Kidney (tissue), 22 donors: ENCODE measurements at places on chromosomes 11 and 22. TPM values are rescaled to one million over a fixed set of nuclear protein-coding genes. Genes with fewer than 3 reads are reported as not detected.

DNA sequence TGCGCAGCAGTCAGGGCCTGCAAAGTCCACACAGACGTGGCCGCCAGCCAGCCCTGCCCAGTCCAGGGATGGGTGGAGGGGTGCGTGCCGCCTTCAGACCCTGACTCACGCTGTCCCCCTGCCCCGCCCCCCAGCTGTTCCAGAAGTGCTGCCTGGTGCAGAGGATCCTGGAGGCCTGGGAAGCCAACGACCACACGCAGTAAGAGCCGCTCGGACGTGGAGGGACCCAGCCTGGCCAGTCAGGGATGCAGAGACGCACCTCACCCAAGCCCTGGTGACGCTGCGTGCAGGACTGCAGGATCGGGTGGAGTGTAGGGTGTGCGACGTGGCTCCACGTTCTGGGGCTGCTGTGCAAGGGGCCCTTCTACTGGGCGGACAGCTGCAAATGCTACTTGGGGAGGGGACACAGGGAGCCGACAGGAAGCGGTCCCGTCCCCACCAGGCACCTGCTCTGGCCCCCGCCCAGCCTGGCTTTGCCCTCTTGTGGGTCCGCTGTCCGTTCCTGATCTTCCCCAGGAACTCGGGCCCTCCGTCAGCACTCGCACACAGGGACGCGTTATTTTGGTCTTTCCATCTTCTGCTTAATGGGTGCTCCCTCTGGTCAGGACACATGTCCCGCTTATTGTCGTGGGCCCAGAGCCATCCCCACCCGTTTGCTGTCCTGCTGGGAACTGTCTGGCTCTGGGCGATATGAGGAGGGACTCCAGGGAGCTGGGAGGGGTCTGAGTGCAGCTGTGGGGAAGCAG, 42.5 kb downstream of the SBF1 start:
- DNase-seq, result no peak

- DNase-seq, result no peak
Measured at GRCh38 chr11:105910095-105910715, 111.8 kb downstream of the MSANTD4 start.

- no peak for DNase-seq
Measured at GRCh38 chr11:78256962-78257361, 68.2 kb downstream of the USP35 start.

DNA sequence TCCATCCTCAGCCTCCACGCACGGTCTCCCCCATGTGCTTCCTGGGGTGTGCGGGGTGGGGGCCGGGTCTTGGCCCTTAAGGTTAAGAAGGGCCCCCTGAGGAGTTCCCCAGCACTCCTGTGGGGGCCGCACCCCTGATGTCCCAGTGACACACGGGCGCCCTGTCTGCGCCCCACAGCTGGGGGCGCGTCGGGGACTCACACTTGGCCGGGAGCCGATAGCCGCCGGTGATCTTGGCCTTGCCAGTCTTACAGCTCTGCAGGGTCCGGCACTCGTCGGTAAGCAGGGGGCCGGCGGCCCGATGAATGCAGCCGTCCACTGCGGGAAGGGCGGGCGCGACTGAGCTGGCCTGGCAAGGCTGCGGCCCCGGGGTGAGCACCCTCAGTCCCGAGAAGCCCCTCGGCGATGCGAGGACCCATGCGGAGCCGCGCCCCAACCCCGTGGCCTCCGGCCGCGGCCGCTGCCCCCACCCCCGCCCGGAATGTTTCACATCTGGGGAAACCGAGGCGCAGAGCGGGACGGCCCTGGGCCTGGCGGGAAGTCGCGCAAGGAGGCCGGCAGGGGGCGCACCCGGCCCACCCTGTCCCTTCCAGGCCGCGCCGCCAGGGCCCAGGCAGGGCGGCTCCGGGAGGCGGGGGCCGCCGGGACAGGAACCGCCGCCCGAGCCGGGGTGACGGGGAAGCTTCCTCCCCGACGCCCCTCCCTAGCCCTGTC, 13.9 kb downstream of the OTUB1 start:
- DNase-seq, result peak; percentile 88

GRCh38 chr22:24945430-24945829, 1.1 kb downstream of the LHFPL7 start:
- DNase-seq, result no peak

GRCh38 chr11:63652671-63653070, 18.5 kb downstream of the ATL3 start:
- DNase-seq, result no peak

DNA sequence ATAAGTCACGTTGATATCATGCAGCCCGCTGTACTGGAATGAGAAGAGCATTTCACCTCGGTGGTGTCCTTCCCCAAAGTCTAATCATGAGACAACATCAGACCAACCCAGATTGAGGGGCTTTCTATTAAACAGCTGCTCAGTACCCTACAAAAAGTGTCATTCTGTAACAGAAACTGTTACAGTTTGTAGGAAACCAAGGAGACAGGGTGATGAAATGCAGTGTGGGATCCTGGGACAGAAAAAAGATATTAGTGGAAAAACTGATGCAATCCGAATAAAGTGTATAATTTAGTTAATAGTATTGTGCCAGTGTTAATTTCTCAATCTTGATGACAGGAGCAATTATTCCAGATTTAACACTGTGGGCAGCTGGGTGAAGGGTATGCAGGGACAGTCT, 128.0 kb downstream of the MICAL2 start:
- no peak for DNase-seq

- DNase-seq, result peak; percentile 33
Measured at GRCh38 chr11:78231962-78232501, 43.3 kb downstream of the USP35 start.

- DNase-seq, result no peak
Measured at GRCh38 chr22:22553735-22554586, 5.1 kb downstream of the PRAME start.

DNA sequence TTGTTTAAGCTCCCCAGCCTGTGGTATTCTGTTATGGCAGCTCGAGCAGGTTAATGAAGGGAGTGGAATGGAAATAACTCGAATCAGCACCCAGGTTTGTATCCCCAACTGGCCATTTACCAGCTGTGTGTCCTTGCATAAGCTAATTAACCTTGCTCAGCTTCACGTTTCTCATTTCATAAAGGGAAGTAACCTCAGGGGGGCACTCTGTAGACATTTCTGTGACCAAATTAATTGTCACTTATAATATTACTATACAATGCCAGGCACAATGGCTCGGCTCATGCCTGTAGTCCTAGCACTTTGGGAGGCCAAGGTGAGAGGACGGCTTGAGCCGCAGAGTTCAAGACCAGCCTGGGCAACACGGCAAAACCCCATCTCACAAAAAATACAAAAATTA, 13.8 kb downstream of the ADA2 start:
- no peak for DNase-seq

DNA sequence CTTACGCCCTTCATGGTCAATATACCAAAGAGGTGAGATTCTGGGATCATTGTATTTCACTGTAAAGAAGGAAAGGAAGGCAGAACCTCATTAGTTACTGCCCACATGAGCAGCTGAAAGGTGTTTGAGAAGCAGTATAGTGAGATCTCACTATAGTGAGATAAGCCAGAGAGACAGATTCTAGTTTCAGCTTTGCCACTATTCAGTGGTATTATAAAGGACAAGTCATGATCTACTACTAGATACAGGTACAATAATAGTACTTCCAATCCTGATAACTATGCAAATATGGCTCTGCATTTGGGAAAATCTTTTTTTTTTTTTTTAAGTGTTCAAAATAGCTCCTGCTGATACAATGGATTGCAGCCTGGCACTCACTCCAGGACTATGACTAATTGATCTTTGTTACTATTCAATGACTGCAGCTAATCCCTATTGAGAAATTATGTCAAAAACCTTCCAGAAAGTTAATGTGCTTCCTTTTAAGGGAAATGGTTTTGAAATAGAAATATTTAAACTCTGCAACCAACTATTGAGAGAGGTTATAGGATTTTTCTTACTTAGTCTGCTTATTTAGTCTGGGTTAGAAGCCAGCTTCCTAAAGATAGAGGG, 8.3 kb upstream of the DLAT start:
- DNase-seq, result no peak

GRCh38 chr11:57378186-57378585, 2.8 kb downstream of the PRG3 start:
- no peak for DNase-seq

DNA sequence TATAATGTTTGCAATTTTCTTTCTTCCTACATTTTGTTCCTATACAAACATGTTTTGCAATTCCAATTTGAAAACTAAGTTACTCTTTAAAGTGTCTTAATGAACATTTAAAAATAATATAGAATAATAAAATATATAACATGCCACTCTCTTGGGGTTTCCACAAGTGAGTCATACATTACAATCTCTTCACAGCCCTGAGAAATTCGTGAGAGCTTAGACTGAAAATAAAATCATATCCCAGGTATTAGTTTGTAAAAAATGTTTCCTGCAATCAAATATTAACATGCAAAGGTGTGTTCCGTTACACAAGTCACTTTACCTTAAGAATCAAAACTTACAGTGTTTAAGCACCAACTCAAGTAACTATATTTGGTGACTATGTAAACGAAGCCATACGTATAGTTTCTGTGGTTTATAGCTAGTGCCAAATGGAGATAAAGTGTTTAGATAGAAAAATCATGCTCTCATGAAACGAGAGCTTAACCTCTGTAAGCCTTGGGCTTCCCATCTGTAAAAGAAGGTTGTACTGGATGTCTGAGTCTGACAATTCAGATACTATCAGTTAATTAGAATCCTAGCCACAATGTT, 253.6 kb upstream of the ANO3 start:
- no peak for DNase-seq

DNA sequence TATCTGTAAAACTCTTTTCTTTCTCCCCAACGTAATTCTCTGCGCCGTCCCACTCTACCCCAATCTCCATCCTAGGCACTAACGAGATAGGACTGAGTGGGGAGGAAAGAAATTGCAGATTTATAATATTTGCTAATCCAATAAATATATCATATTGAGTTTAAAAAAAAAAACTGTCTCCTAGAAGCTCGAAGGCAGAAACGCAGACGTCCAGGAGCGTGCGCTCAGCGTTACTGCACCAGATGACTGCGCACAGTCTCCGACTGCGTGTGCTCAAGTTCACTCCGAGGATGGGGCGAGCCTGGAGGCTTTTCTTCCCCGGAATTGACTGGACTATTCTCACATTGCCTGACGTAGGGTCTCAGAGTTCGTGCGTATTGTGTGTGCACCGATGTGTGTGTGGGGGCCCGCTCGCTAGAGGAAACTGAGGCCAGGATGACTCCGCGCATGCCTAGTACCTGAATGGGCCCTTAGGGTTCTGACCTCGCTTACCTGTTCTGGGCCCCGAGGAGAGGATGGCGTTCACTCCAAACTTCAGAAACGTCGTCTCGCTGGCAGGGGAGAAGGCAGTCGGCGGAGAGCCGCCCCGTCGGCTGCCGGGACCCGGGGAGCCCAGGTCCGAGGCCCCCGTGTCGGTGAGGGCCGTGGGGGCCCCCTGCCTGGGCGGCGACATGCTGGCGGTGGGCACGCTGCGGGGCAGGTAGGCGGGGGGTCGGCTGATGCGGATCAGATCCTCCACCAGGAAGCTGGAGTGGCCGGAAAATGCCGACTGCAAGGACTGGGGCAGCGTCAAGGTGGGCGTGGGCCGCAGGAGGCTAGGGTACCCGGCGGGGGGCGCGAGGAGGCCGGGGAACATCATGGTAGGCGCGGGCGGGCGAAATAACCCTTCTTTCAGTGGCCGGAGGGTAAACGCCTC, 551 bp downstream of the DBX1 start:
- DNase-seq, result no peak

DNA sequence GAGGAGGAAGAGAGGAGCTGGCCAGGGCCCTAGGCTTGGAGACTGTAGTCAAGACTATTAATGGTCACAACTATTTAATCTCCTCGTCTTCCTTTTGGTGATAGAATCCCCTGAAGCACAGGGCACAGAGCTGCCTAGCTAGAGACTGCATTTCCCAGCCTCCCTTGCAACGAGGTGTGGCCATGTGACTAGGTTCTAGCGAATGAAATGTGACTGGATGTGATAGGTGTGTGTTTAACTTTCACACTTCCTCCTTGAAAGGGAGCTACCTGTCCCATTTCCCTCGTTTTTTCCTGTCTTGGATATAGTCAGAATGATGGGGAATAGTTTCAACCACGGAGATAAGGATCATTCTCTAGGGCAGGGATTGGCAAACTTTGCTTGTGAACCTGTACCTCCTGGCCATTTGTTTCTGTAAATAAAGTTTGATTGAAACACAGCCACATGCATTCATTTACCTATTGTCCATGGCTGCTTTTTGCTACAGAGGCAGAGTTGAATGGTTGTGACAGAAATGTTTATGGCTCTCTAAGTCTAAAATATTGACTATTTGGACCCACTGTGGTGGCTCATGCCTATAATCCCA, 313.5 kb downstream of the MIAT start:
- DNase-seq, result no peak

- no peak for DNase-seq
Measured at GRCh38 chr11:1223346-1224110, 662 bp downstream of the MUC5B start.

DNA sequence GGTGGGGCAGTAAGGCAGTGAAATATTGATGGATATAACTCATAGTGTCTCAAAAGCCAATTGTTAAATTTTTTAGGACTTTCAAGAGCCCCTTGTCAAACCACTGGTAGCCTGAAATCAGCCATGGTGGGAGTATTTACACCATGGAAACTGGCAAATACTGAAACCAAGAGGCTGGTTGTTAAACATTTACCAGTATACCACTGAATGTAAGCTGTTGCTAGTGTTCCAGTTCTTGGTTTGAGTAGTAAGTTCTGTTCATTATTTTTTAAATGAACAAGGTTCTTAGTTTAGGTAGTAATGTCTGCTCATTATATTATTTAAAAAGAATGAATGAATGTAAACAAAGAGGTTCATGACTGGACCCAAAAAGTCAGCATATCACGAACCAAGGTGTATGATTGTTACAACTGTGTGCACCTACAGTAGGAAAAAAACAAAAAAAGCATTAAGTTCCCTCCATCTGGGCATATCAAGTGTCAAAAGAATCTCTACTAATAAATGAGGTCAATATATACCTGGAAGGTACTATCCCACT, 4.5 kb upstream of the EIF3F start:
- no peak for DNase-seq

- no peak for DNase-seq
Measured at GRCh38 chr11:65126624-65127274, 4.6 kb downstream of the MRPL49 start.

DNA sequence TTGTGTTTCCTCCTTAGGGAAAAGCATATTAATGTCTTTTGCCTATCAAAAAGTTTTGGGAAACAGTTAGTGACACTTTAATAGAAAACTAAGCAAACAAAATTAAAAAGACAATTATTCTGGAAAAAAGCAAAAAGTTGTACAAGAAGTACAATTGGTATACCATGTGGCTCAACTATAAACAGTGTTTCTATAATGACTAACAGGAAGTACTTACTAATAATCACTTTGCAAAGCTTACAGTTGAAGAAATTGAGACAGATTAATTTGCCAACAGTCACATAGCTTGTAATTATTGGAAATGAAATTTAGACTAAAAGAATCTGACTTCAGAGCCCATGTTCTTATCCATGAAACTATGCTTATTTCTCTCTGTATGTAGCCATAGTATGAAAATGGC, 24.7 kb downstream of the PPME1 start:
- no peak for DNase-seq

- DNase-seq, result no peak
Measured at GRCh38 chr11:126680131-126680530, 320.4 kb downstream of the KIRREL3 start.

ANO9 gene
- total RNA-seq, result 21.8 TPM

NPTXR gene
- 12.5 TPM for total RNA-seq

OR5A1 gene
- not detected for total RNA-seq

MYRF gene
- 36.3 TPM for total RNA-seq

KBTBD3 gene
- total RNA-seq, result 10.2 TPM

DDIAS gene
- total RNA-seq, result 1.4 TPM

ZNF143 gene
- total RNA-seq, result 30.3 TPM

CCDC81 gene
- total RNA-seq, result 1.1 TPM

PATE4 gene
- total RNA-seq, result not detected

CNTN5 gene
- total RNA-seq, result 0.66 TPM
